ENCODE measurements at places on chromosomes 3 and 15.

- no peak for DNase-seq
Observed at GRCh38 chr15:95839367-95839782, 491.1 kb upstream of the NR2F2 start.

DNA sequence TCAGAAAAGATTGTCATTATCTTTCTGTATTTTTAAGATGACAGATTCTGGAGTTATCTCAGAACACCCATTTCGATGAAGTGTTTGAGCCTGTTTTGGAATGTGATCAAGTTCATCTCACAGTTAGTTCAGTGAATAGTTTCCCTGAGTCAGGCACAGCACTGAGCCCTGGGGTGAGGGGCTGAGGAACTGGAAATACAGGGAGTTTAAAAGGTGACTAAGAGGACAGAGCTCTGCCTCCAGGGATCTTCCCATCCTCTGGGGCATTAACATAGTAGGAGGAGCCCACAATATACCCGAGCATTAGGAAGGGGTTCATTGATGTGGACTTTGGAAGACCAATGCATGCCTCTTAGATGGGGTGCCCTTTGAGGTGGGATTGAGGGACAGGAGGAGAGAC is 355.1 kb downstream of the CLSTN2 start:
- no peak for DNase-seq

DNA sequence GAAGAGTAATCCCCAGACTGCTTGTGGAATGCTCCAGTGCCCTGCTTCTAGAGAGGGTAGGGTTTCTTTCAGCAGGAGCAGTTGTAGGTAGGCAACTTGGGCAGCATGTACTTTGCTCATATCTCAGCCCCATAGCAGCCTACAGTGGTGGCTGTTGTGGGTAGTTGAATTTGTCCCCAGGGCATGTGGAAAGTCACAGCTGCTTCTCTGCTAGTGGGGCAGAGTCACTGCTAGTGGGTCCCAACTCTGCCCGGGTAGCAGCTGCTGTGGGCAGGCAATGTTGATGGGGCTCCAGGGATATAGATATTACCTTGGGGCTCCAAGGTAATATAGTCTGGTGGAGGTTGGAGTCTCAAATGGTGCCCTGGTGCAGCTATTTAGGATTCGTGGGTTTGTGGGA is 174.5 kb downstream of the OTOL1 start:
- DNase-seq = no peak

- no peak for DNase-seq
Observed at GRCh38 chr3:111895071-111895470, 36.0 kb downstream of the PHLDB2 start.

GRCh38 chr3:45980819-45981218 is 14.8 kb downstream of the FYCO1 start:
- no peak for DNase-seq

- no peak for DNase-seq
Observed at GRCh38 chr3:32882603-32883025, 64.8 kb downstream of the TRIM71 start.

DNA sequence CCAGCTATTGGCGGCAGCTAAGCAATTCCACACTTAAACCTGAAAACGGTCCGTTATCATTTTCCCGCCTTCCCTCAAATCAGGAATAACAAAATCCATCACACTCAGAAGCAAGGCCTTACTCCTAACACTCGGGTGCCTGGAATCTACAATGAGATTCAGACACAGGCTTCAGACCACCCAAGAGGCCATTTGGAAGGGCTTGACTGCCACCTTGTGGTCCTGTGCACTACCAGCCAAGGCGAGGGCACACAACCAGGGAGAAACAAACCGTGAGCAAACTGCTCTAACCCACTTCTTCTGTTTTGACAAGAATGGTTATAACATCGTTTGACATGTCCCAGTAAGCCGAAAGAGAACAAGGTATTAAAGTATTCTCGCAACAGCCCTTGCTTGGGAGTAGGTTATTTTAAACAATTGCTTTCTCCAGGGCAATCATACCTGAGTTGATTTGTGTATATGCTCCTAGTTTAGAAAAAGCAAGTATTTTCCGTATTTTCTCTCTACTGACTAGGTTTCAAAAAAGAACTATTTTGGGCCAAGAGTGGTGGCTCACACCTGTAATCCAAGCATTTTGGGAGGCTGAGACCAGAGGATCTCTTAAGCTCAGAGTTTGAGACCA is 40.1 kb upstream of the TAFA4 start:
- DNase-seq = no peak

- DNase-seq = no peak
Observed at GRCh38 chr3:159881208-159881607, 107.4 kb upstream of the IL12A start.

- no peak for DNase-seq
Observed at GRCh38 chr3:2517500-2518172, 419.0 kb downstream of the CNTN4 start.

GRCh38 chr3:11379238-11379823 is 107.1 kb downstream of the ATG7 start:
- no peak for DNase-seq

DNA sequence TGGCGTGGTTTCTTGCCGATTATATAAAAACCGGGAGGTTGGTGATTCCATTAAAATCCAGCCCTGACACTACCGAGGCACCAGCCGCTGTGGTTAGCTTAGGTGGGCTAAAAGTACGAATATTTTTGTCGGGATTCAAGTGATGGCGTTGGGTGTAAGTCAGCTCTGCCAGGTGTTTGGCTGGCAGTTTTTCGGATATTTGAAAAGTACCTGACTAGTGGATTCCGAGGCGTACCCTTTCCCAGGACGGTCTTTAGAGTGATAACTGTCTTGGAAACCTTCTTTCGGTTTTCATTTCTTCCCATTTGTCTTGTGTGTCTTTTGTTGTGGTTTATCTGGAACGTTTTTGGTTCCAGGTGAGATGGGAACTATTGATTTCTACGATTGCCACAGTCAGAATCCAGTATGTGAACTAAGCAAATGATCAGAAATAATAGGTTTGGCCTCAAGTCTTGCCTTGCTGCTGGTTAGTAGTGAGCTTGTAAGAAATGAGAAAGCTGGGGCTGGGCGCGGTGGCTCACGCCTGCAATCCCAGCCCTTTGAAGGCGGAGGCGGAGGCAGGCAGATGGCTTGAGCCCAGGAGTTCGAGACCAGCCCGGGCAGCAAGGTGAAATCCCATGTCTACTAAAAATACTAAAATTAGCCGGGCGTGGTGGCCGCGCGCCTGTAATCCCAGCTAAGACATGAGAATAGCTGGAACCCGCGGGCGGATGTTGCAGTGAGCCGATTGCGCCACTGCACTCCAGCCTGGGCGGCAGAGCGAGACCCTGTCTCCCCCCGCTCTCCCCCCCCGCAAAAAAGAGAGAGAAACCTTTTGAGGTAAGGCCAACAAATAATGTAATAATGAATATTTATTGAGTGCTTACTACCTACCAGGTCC is 1.4 kb downstream of the FYTTD1 start:
- DNase-seq = peak; percentile 1

DNA sequence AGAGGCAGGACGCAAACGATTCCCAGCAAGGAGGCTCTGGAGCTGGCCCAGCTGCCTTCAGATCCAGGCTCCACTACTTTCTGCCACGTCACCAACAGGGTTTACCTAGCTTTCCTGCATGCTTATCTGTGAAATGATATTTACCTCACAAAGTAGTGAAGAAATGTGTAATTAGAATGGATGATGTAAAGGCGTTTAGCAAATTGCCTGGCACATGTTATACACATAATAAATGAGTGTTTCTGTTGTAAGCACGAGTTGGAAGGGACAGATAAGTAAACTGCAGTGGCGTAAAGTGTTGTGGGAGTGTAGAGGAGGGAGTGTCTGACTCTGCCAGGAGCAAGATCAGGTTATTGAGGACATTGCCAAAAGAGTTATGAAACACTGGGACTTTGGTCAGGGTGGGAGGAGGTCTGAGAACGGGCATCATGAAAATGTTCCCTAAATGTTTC is 3.5 kb upstream of the CHAC1 start:
- DNase-seq = no peak

DNA sequence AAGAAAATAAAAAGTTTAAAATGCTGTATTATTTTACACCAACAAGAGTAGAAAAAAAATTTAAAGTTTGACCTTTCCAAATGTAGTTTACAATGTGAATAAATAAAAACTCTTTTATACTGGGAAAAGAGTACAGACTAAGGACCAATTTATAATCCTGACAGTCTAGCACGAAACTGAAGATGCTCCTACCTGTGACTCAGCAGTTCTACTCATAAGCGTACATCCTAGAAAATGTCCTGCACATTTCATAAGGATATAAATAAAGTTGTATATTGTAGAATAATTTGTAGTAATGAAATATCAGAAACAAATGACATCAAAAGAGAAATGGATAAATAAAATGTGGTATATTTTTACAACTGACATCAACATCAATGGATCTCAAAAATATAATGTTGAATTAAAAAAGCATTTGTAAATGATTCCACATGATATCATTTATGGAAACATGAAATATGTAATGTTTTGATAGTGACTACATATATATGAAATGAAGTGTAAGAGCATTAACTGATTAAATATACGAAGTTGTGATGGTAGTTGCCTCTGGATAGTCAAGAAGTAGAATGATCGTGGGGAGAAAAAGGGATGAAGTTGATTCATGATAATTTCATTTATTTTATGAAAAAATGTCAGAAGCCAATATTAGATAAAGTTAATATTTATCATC is 161.3 kb upstream of the CBLB start:
- no peak for DNase-seq

- DNase-seq = no peak
Observed at GRCh38 chr3:126201168-126201567, 20.8 kb upstream of the ALDH1L1 start.

DNA sequence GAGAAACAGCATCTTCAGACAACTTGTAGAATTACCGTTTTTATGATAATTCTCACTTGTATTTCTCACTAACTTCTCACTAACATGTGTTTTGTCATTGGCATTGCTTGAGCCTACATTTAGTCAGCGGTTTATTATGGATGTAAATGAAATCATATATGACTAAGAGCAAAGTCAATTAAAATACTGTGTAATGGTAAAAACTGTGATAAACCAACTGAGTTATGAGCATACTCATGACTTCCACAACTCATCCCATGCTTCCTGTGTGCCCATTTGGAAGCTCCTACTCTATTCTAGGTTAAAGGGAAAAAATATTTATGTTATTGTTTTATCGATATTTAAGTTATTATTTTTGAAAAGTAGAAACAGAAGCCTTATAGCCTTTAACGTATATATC is 12.8 kb downstream of the PXK start:
- DNase-seq = no peak

- no peak for DNase-seq
Observed at GRCh38 chr3:139718415-139718814, 40.6 kb upstream of the NMNAT3 start.

GRCh38 chr15:39030291-39031070 is 465.9 kb upstream of the RASGRP1 start:
- no peak for DNase-seq

DNA sequence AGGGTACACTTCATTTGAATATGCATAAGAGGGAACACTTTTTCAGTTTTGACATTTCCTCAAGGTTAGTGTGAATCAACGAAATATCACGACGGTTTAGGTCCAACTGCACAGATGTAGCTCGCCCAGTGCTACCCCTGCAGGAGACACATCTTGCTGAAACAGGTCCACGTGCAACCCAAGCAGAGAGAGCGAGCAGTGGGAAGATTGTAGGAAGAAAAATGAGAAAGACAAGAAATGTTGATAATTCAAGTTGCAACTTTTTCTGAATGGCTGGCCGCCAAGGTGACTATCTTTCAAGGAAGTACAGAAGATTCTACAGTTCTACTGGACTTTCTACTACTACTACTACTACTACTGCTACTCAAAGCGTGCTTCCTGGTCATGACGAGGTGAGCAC is 231.7 kb downstream of the PDZRN3 start:
- DNase-seq = no peak

DNA sequence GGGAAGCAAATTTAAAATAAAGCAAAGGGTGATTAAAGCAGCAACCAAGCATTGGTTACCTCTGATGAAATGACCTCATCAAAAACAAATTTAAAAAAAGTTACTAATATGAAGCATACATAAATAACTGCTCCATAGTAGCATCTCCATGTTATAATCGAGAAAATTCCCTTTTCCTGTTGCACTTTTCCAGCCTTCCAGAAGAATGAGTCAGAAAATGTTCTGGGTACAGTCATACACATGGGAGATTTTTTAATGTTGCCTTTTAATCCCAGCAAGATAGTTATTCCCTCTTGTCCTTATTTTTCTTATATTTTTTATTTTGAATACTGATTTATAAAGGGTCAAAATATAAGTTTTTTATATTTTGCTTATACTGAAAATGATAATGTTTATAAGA is 2.6 kb upstream of the TMCO5A start:
- no peak for DNase-seq

- no peak for DNase-seq
Observed at GRCh38 chr15:62874959-62875625, 167.5 kb upstream of the TPM1 start.

GRCh38 chr3:37535526-37536432 is 325.9 kb upstream of the CTDSPL start:
- DNase-seq = no peak

DNA sequence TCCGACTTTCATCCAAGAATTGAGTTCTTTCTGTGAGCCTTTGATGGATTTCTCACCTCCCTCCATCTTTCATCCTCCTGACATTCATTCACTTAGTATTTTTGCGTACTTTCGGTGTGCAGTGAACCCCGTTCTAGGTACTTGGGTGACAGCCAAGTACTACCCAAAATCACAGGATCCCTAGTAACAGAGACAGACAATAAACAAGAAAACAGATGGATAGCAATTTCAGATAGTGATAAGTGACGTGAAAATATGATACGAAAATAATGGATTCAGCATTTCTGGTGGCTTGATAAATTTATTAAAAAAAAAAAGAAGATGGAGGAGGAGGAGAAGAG is 264 bp upstream of the CMTM6 start:
- no peak for DNase-seq

DNA sequence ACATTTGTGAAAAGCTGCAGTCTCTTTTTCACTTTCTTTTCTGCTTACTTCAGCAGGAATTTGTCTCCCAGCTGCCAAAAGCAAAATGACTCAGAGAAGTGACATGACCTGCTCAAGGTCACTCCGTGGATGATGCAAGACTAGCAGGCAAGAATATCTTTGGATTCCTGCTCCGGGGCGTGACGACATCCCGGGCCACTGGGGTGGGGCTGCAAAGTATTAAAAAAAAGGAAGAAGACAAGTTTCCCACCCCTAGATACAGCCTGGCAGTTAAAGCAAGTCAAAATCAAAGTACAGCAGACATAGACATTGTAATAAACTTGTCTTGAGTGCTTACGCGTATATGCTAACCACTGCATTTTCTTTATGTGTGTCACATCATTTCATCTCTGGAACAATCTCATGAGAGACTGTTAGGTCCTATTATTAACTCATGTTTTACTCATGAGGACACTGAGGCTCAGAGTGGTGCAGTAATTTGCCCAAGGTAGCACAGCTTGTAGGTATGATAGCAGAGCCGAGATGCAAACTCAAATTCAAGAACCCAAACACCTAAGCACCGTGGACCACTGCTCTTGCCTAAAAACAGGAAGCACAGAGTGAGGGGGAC is 485.2 kb upstream of the PROK2 start:
- no peak for DNase-seq
